Activated CD4-positive, alpha-beta T cell treated with anti-CD3 and anti-CD28 coated beads, Interleukin-2, amount 50 U/mL, for 48 hours (primary cell): ENCODE measurements at places on chromosomes 13 and 19.

DNA sequence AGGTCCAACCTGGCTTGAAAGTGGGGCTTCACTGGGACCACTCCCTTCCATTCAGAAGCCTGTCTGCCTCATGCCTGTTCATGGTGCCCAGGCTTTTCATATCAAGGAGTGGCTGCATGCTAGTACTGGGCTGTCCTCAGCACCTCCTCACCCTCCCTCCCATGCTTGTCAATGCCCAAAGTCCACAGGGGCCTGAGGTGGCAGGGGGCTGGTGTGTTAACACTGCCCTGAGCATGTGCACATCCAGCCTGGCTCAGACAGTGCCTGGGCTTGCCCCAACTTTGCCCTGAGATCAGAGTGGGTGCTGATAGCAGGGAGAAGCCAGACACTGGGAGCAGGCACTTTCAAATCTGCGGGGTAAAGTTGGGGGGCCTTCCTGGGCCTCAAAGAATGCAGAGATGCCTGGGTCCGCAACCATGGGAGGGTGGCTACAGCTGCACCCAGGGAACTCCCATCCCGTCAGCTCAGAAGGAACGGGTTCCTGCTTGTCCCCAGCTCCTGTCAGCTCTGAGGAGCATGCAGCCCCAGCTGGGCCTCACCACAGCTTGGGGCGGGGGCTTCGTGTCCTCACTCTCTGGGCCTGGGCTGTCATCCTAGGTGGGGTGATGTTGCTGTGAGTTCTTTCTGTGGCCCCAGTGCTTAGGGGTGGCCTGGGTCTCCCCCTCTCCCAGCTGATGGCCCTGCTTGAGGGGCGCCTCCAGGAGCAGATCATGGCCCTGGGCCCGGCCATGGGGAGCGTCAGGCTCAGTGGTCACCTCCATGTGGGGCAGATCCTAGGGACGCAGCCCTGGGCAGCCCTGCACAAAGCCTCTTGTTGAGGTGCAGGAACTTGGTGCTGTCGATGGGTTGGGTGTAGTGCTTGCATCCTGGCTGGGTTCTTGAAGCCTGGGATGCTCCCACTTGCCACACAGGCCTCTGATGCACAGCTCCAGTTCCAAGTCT is 830.6 kb upstream of the SLITRK5 start:
- DNase-seq, result no peak

DNA sequence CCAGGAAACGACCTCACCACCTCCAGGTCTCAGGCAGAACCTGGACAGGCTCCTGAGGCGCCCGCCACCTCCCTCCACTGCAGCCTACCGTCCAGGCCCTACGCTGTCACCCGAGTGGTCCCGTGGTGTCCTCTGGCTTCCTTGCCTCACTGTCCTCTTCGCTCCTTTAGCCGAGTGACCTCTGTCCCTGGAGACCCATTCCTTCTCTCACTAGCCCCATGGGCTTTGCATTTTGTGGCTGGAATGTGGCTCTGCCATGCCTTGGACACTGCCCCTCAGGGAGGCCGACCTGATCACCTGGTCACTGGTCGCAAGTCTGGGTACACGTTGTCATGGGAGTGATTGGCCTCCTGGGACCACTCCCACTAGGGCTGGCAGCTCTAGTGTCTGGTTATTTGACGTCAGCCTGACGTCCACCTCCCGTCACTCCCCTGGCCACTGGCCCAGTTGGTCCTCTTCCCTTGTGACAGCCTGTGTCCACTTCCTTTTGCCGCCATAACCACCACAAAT is 17.9 kb downstream of the SLC25A42 start:
- DNase-seq, result no peak

GRCh38 chr19:11710313-11710712 is 28.4 kb downstream of the ZNF823 start:
- DNase-seq, result no peak

DNA sequence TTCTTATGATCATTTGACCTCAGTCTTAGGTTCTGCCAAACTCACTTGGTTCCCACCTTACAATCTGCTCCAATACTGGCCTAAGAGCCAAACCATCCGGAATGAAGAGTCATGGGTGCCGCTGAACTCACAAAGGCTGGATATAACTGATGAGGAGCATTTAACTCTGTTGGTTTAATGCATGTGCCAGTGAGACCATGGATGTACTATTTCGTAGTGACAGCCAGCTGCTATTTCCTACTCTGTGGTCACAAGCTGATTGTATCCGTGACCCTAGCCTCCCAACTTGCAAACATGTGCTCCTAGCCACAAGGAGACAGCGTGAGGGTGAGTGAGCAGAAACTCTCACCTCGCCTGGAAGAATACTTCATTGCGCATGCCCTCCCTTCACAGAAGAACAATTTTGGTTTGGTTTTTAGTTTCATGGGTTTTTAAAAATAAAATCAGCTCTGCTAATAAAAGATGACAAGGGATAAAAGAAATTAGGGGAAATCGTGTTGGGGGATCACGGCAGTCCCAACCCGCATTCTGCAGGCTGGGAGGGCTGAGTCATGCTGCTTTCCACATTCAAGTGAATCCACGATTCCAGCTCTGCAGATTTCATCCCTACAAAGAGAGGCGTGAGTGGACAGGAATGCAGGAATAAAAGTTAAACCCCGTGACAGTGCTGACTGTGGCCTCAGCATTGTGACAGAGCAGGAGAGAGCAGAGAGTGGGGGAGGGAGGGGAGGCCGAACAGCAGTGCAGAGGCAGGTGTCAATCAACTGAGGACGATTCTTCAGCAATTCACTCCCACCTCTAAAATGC is 66.8 kb upstream of the RAP2A start:
- DNase-seq, result no peak

- DNase-seq, result no peak
Observed at GRCh38 chr13:94224670-94225069, 254.8 kb downstream of the DCT start.

- DNase-seq, result no peak
Observed at GRCh38 chr19:42121036-42121621, 11.1 kb downstream of the POU2F2 start.

DNA sequence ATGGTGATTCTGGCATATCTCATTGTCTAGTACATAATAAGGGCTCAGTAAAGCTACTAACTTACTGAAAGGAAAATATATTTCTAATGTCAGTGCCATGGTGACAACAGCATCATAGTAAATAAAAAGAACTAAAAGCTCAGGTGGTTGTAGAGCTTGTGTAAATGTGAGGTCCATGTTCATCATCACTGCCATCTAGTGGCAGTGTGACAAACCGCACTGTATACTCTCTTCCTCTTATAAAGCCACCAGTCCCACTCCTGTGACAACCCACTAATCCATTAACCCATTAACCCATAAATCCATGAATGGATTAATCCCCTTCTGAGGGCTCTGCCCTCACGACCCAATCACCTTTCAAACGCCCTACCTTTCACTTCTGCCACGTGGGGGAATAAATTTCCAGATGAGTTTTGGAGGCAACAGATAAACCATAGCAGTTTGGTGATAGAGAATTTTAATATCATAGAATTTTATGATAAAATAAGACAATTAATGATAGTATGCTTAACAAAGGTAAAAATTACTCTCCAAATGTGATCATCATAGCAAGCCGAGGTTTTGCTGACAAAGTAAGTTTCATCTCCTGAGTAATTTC is 160.4 kb upstream of the SGCG start:
- DNase-seq, result peak; percentile 10

- no peak for DNase-seq
Observed at GRCh38 chr19:56681702-56682101, 10.1 kb upstream of the ZNF835 start.

- DNase-seq, result peak; percentile 74
Observed at GRCh38 chr19:38417544-38418506, 8.2 kb downstream of the RASGRP4 start.

- DNase-seq, result no peak
Observed at GRCh38 chr19:51200071-51200666, 24.7 kb upstream of the CD33 start.

DNA sequence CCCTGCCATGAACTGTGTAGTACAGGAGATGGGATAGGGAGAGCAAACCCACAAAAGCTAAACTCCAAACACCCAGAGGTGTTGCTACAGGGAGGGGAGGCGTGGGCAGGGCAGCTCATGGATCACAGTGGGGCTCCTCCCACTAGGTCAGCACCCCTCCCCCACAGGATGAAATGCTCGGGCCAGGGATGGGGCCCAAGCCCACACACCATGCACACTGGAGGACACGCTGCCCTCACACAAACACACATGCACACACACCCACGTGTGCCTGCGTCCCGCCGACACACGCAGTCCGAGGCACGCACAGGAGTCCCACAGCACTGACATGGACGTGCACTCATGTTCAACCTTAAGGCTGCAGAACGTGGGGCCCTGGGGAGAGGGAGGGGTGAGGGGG is 6.0 kb upstream of the CCNP start:
- no peak for DNase-seq

DNA sequence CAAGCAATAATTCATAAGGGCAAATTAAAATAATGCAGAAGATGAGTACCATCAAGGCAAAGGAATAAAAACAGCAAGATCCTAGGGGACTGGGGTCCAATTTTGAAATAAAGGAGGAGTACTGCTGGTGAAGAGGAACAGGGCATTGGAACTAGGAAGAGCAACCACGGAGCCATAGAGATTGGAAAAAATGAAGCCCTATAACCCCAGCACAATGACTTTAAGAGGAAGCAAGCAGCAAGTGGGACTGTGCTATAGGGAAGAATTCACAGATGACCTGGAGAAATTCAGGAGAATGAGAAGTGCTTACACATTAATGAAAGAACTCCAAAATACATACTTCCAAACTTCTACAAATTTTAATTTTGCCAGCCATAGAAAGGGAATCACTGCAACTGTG is 44.9 kb upstream of the ITM2B start:
- DNase-seq, result no peak

DNA sequence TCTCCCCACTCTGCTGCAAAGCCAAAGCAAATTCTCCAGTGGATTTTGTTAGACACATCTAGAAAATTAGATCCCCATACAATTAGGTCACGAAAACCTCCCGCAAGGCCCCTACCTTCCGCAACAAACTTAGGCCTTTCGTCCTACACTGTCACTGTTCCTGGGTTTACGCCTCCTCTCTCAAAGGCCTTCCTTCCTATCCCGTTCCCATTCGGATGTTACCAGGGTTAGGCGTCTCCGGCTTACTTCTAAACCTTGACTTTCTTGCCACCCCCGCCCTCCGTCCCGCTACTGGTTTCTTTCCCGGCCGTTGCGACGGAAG is 754 bp downstream of the RNF6 start:
- no peak for DNase-seq

DNA sequence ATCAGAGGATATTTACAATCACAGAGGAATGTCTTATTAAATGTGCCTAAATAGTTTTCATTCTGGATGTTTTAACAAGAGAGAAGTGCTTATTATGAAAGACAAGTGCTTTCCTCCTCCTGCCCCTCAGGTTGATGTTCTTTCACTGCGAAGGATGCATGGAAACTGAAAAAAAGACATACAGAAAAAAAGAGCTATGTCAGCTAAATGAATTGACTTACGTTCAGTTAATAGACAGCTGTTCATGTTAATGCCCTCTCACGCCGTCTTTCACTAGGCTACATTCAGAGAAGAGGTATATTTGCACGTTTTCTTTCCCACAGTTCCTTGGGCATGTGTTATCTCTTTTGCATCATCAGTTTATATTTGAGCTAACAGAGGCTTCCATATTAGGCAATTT is 821.8 kb upstream of the PCDH9 start:
- DNase-seq, result no peak
